ENCODE measurements at places on chromosomes 13 and 19.

DNA sequence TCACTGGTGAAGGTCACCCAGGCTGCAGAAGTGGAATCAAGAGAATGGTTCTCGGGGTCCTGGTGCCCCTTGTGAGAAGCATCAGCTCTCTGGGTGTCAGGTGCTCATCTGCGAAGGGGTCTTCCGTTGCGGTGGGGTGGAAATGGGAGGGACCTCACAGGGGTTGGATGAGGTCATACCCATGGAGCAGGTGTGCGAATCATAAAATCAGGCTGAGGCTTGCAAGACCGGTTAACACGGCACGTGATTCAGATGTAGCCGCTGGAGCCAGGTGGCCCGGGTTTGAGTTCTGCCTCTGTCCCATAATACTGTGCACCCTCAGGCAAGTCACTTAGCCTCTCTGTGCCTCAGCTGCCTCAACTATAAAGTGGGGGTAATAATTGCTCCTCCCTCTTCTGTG, 3.9 kb upstream of the KLK15 start:
- DNase-seq, result no peak

GRCh38 chr19:36198119-36198518, 16.3 kb downstream of the ZNF565 start:
- no peak for DNase-seq

DNA sequence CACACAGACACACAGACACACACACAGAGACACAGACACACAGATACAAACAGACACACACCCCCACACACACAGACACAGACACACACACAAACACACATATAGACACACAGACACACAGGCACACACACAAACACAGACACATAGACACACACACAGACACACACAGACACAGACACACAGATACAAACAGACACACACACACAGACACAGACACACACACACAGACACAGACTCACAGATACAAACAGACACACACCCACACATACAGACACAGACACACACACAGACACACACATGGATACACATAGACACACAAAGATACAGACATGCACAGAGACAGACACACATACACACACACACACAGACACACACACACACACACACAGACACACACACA, 174.5 kb downstream of the URI1 start:
- no peak for DNase-seq

DNA sequence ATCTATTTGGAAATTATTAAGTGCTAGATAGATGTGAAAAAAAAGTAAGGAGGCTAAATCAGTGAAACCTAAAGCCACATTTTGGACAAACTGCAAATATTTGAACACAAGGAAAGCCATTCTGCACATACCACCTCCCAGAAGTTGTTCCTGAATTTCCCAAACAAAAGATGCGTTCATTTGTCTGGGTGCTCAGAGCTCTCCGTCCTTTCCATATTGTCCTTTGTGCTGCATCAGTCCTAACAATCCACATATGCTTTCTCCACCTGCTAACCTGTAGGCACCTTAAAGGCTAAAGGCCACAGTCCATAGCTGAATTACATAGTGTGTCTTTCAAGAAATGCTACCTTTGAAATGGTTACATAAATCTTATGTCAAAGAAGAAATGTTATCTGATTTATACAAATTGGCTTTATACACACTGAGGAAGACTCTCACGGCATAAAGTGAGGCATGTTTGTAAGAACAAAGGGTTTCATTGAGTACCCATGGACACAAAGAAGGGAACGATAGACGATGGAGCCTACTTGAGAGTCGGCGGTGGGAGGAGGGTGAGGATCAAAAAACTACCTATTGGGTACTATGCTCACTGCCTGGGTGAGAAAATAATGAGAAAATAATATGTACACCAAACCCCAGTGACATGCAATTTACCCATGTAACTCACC, 182.0 kb downstream of the RGCC start:
- no peak for DNase-seq

DNA sequence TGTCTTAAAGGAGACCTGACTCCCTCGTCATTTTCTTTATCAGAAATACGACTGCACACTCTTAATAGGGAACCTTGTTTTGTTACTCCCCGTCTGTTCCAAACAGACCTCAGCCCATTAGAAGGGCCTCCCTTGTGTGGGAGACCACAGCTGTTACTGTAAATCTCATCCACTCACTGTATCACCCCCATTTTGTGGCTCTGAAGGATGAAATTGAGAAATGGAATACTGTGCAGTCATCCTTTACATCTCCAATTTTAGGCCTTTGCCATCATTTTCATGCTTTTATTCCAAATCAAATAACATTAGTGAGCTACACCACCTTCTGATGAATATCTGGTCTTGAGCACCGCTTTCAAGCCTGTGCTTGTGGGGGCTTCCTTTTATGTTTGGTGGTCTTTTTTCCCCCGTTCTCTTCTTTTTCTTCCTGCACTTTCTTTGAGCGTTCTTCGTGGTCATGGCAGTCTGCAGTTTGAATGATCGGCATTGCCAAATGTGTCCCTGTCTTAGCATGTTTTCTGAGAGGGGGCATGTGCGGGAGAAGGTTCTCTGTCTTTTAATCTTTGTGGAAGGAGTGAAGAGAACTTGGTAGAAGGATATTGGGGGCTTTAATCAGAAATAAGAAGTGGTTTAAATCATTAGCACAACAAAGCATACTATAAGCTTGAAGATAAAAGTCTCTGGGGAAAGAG, 65.8 kb downstream of the GGACT start:
- no peak for DNase-seq

DNA sequence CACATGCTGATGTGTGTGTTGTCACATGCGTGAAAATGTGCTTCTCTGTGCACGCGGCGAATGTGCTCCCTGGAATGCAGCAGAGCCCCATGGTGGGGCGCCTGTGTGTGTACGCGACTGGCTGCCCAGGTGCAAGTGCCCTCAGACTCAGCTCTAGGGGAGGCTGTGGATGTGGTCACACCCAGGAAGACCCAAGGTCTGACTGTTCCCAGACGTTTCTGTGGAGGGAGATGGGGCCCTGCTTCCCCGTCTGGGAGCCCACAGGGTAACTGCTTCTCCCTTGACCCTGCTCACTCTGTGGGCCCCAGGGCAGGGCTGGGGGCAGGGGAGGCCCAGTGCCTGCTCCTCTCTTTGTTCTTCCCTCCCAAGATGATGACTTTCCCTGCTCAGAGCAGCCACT, 7.9 kb upstream of the UQCR11 start:
- no peak for DNase-seq

DNA sequence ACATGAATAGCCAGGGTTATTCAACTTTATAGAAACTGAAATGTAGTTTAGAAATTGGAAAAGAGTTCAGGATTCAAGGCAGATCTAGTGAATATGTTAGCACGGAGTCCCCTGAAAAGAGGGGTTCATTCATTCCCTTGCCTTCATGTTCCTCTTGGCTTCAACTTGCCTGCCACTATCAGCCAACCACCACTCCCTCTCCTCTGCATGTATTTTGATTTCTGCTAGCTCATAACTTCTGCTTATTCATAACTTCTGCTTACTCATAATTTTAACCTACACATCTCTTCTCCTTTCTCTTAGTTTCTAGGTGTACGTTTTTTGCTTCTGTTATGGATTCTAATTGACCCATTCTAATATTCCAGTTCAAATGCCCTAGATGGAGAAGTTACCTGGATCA, 5.5 kb upstream of the SERTM1 start:
- no peak for DNase-seq

GRCh38 chr13:72316716-72317115, 410.7 kb downstream of the MZT1 start:
- no peak for DNase-seq

GRCh38 chr19:38888876-38889275, 10.5 kb downstream of the SIRT2 start:
- no peak for DNase-seq

DNA sequence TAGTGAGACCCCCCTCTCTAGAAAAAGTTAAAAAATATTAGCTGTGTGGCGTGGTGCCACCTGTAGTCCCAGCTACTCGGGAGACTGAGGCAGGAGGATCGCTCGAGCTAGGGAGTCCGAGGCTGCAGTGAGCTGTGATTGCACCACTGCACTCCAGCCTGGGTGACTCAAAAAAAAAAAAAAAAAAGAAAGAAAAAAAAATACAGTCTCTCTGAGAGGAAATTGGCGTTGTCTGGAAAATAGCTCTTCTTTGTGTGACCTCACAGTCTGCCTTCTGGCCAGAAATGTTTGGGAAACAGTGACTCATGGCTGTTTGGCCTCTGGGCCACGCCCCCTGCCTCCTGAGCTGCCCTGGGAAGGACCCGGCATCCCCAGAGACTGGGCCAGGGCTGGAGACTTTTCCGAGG, 10.7 kb downstream of the MARCHF2 start:
- DNase-seq, result no peak

DNA sequence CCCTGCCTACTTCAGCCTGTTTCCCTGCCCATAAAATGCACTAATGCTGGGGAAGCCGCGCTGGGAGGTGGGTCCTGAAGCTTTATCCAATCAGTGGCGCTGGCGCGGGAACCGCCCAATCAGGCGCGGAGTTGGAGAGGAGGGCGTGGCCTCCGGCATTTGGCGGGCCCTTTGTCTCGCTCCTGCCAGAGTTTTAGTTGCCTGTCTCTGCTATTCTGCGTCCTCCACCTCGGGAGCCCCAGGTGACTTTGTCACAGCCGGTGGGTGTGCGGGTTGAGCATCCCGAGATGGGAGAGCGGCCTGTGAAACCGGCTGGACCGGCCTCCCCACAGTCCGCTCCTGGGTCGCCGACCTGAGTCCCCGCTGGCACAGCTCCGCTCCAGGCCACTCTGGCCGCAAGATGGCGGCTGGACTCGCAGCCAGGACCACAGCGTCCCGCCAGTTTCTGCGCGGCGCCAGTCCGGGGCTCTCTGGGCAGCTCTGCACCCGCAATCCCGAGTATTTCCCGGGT, 30.7 kb upstream of the ZNF429 start:
- peak; percentile 68 for DNase-seq

- DNase-seq, result no peak
These were observed 1.0 kb upstream of the CTXN1 start for GRCh38 chr19:7926727-7927604.

DNA sequence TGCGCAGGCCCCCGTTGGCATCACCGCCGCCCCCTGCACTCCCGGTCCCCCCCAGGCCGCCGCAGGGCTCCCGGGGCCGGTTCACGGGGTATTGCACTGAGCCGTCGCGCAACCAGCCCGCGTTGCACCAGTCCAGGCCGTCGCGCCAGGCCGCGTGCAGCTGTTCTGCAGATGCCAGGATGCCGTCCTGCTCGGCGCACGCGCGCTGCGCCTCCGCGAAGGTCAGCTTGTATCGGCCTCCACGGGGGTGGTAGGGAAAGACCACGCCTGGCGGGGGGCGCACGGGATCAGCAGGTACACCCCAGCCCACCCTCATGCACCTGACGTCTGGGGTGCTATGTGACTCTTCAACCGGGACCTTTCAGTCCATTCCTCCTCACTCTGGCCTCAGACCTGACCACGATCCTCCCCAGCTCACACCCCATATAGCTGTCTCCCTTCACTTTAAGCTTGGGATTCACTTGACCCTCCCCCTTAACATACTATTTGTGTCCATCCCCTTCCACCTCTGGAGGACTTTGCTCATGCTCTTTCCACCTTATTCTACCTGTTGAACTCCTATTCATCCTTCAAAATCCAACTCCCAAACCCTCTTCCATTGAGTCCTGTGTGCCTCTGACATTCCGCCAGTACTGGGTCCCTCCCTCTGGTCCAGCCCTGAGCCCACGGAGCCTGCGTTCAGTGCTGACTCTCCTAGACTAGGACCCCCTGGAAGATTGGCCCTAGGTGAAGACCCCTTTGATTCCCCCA, 14.3 kb downstream of the TM6SF2 start:
- no peak for DNase-seq

DNA sequence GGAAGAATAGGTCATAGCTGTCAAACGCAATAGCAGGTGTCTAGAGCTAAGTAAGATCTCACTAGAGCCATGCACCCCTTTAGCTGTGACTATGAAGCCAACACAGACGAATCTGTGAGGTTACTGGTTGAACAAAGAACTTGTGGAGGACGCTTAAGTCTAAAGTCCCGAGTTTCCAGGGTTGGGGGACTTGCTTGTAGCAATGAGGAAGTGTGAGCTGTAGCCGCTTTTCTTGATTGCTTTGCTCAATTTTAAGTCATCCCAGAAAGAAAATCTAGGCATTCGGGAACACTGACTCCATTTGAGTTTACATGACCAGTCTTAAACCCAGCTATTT, 1.6 kb downstream of the GPC5 start:
- no peak for DNase-seq

DNA sequence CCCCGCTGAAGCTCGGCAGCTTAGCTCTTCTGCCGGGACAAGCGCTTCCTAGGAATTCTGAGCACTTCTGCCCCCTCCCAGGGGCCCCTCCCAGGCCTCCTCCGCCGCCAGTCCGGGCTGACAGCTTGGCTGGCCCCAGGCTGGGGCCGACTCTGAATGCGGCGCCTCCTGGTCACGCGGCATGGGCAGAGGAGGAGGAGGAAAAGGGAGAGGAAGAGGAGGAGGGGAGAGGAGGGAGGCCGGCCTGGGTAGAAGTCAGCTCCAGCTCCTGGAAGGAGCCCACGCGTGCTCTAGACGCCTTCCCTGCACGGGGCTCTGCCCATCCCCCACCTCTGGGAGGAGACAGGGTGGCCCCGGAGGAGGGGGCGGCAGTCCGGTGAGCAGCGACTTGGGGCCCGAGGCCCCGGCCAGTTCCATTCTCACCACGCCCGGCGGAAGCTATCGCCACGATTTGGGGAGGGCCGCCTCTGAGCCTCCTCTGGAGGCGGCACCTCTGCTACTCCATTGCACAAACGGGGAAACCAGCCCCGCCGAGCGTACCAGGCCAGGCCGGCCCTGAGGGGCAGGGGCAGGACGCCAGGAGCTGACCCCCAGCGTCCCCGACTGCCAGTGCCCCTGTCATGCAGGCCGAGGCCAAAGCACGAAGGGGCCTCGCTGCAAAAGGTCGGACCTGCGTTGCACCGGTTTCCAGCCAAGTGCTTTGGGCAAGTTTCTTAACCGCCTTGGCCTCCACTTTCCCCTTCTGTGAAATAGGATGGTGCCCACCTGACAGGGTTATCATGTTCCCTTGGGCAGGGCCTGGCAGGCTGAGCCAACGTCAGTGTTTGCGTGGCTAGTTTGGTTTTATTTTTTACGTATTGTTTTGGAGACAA, 31.6 kb downstream of the CCNE1 start:
- no peak for DNase-seq

Measured in stimulated activated CD4-positive, alpha-beta T cell treated with anti-CD3 and anti-CD28 coated beads, Interleukin-2, amount 100 ng/mL, for 48 hours (primary cell).